ENCODE measurements at places on chromosomes 6 and 20. TPM values are rescaled to one million over a fixed set of nuclear protein-coding genes. Genes with fewer than 3 reads are reported as not detected.
A peak's percentile ranks its signal among the peaks of the same experiment; 100 is the strongest.

Gene EDN1
- total RNA-seq: 54.8 TPM

Gene PSORS1C2
- not detected for total RNA-seq

Gene CNBD2
- total RNA-seq: 2.1 TPM

Gene GJA10
- total RNA-seq: not detected

Gene PTPRA
- total RNA-seq: 50.1 TPM

Gene OPN5
- total RNA-seq: not detected

Gene MEP1A
- not detected for total RNA-seq

Gene PRL
- total RNA-seq: not detected

Gene CRISP2
- total RNA-seq: not detected

Gene SLC4A11
- total RNA-seq: 3.9 TPM

Gene TSPO2
- total RNA-seq: not detected

DNA sequence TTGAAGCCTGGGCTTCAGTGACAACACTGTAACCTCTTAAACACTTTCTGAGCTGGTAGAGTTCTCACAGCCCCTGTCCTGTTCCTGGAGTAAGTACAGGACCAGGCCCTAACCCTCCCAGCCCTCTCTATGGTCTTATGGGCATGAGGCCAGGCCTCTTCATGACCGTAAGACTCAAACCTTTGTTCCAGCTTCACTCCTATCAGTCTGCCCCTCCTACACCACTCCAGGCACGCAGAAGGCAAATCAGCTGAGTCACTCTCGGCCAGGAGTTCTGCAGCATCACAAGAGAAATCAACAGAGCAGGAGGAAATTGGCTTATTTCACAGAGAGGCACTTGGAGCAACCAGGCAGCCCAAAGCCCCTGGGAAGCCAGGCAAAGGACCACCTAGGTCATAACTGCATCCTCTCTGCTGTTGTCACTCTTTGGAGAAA is 25.3 kb upstream of the CHD6 start:
- peak; percentile 84 for DNase-seq

DNA sequence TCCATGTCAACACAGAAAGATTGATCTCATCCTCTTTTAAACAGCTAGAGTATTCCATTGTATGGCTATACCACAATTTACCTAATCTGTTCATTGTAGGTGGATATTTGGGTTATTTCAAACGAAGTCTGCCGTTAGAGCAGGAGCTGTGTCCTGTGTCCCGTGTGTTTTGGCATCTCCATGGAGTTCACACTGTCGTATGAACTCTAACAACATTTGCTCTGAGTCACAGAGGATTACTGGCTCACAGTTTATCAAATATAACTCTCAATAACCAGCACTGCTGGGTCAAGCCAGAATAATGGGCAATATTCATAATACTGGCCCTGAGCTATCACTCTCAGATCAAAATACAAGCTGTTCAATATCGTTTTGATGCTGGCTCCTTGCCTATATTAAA is 16.4 kb downstream of the TRAM2 start:
- DNase-seq: no peak

DNA sequence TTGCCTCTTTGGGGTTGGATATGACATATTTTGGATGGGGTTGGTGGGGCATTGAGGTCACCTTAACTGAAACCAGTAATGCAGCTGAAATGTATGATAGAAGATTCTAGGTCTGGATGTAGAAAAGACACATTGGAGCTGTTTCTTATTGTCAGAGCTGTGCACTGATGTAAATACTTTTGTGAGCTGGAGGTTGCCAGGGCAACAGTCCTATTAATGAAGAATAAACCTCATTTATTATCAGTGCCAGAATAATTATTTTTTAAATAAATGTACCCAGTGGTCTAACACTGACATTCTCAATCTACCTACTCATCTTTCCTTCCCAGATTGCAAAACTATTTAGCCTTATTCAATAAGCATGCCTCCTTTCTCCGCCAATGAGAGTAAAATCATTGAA is 57.0 kb downstream of the CAP2 start:
- DNase-seq: peak; percentile 8

DNA sequence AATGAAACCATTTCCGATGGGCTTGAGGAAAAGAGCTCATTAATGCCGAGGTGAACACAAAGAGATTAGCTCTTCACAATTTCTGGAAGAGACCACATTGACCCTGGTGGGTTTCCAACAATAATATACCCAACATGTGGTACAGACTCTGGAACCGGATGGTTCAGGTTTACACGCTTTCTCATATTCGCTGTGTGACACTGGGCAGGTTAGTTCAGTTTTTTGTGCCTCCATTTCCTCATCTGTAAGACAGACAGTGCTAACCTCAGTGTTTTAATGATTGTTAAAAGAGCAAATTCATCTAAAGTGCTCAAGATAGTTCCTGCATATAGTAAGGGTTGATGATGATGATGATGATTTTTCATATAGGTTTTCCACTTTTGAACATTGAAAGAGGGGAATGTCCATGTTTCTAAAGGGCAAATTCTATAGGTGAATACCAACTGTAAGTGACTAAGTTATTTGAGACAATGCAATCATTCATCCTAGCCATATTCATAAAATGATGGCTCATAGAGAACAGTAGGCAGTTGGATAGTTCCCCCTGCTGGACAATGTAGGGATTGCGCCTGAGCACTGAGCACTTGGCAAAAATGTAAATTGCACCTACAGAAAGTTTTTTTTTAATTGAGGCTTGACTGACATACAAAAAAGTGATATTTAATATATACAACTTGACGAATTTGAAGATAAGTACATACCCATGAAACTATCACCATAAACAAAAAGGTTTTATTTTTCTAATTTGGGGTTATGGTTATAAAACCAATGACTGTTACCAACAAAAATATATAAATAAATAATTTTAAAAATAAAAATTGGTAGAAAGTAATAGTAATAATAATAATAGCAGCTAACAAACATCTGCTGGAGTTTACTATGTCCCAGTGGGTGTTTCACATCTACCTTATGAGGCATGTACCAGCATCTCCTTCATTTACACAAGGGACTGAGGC is 2.1 kb upstream of the PERP start:
- peak; percentile 23 for DNase-seq

DNA sequence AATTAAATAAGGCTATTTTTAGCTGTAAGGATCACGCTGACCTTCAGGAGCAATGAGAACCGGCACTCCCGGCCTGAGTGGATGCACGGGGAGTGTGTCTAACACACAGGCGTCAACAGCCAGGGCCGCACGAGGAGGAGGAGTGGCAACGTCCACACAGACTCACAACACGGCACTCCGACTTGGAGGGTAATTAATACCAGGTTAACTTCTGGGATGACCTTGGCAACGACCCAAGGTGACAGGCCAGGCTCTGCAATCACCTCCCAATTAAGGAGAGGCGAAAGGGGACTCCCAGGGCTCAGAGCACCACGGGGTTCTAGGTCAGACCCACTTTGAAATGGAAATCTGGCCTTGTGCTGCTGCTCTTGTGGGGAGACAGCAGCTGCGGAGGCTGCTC is 84.0 kb downstream of the RAMACL start:
- no peak for DNase-seq

- no peak for DNase-seq
Observed at GRCh38 chr6:99002831-99003230, 55.1 kb upstream of the FBXL4 start.

DNA sequence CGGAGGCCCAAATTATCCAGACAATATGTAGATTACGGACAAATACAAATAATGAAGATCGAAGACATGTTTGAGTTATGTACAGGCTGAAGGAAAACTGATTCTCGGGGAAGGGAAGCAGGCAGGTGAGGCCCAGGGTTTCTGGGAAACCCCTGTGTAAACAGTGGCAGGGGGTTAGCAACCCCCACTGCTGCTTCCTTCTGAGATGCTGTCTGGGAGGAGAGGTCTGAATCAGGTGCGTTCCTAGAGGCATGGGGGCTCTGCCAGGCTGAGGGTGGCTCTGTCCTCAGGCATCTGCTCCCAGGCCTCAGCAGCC is 7.2 kb upstream of the MDGA1 start:
- DNase-seq: no peak

GRCh38 chr6:121451250-121451649 is 15.8 kb downstream of the GJA1 start:
- no peak for DNase-seq

- no peak for DNase-seq
Observed at GRCh38 chr6:109496036-109496772, 13.2 kb upstream of the ZBTB24 start.

- DNase-seq: peak; percentile 26
Observed at GRCh38 chr6:147868427-147869190, 360.1 kb downstream of the SAMD5 start.

DNA sequence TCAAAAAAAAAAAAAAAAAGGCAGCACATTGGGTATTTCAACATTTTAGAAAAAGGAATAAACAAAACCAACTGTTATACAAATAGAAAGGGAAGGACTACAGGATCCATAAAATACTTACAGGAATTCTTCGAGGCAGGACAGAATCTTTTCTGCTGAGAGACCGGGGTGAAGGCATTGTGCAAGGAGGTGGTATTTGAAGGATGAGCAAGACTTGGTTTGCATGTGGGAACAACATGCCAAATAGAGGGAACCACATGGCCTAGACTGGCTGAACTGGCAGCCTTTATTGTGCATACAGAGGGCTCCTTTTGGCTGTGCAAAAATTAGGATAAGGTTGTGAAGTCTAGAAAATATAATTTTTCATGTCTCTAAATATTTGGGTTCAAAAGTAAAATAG is 62.9 kb downstream of the SCAND1 start:
- no peak for DNase-seq

DNA sequence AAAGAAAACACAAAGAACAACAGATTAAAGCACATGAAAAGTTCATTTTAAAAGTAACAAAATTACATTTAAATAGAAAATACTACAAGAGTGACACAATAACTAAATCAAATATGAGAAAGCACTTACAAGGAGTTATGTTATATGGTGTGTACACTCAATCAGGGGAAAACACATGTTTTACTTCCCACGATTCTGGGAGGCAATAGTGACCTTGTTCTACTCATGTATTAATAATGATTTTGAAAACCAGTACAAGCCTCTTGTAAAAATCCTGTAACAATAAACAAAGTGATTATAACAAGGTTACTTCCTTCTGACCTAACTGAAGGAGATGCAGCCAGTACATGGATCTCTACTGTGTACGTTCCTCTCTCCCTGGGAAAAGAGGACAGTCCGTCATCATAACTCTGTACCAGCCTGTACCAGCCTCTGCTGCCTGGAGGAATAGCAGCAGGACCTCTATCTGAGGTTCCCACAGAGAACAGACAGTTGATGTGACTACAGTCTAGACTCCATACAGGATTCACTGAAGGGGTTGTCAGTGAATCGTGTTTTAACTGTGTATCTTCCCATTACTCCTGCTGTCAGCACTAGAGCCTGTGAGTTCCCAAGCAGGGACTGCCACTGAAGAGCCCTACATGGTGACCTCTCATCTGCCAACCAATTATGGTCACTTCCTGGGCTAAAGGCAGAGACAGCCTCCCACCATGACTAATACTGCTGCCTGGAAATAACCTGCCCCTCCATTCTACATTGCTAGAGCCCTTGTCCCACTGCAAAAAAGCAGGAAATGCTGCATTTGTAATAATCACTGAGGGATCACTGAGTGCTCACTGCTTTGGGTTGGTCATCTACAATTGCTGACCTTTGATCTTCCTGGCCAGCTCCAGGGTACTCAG is 149.7 kb downstream of the KIF16B start:
- DNase-seq: no peak

DNA sequence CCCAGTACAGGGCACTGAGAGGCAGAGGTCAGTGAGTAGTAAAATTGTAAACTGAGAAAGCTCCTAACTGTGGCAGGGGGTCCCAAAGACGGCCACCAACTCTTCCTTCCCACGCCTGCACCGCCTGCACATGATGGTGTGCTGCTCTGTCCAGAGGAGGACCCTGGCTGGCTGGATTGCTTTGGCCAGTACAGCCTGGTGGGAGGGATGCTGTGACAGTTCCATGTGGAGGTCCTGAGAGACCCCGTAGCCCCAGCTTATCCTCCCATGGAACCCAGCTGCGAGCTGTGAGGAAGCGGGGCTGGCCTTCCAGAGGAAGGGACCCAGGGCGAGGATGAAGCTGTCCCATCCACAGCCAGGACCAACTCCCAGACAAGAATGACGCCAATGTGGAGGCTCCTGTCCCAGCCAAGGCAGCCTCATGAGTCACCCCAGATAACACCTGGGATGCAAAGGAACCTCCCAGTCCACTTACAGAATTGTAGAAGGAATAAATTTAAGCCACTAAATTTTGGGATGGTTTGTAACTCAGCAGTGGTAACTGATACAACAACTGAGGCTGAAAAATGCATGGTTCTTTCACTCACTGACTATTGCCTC is 2.0 kb upstream of the ACSS1 start:
- no peak for DNase-seq

- no peak for DNase-seq
Observed at GRCh38 chr6:20559924-20560551, 25.8 kb downstream of the CDKAL1 start.

DNA sequence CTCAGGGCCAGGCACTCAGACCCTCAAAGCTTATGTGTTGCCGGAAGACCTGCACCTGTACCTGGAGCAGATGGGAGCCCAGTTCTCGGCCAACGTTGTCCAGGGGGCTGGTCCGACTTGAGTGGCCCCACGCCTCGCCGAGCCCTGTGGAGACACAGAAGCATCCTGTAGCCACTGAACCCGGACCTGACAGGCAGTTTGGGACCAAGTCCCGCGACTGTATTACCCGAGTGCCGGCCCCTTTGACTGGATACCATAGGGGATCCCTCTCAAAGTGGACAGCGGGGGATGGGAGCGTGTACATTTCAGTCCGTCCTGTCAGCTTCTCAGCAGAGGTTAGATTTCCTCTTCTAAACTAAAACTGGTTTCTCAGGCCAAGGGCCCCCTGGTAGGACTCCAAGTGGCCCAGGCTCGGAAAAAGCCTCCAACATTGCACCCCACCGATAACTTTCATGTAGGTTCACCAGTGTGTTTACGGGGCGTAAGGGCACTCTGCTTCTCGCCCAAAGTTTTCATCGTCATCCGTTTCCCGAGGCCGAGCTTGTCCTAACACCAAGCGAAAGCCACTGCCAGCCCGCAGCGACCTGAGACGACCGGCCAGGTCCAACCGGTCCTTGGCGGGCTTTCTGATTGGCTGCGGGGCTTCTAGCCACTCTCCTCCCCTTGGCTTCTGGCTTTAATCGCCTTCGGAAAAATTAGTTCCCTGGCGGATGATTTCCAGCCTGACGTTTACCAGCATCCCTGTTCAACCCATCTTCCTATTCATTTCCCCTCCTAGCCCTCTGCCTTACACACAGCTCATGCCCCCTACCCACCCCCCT is 10.8 kb downstream of the SIM1 start:
- DNase-seq: no peak

- peak; percentile 33 for DNase-seq
Observed at GRCh38 chr6:136502786-136503185, 47.4 kb downstream of the MAP7 start.

- no peak for DNase-seq
Observed at GRCh38 chr6:88163616-88164015, 2.5 kb downstream of the CNR1 start.

DNA sequence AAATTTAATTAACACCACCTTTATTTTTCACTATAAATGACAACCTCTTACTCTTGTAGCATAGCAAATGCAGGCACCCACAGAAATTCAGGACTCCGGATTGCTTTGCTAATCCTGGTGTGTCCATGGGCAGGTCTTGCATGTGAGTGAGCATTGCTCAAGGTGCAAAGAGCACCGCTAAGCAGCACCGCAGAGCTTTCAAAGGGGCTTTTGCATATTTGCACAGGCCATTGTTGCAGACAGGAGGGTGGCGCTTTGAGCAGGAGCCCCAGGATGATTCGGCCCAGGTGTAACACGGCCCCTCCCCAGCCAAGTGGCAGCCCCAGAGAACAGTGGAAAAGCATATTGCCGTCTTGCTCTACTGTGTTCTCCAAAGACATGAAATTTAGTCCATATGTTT is 293.2 kb downstream of the NRN1 start:
- no peak for DNase-seq

- peak; percentile 9 for DNase-seq
Observed at GRCh38 chr6:29553268-29554057, 6.1 kb downstream of the UBD start.

All from astrocyte (in vitro differentiated cells and primary cell).